ENCODE measurements at places on chromosomes 6 and 20.

- no peak for DNase-seq
These were observed at the start of gene SYNDIG1 for GRCh38 chr20:24469116-24469893. TSS of gene SYNDIG1 (plus strand) at chr20:24469629. CDS start at chr20:24543098, 73,469 bp downstream.

DNA sequence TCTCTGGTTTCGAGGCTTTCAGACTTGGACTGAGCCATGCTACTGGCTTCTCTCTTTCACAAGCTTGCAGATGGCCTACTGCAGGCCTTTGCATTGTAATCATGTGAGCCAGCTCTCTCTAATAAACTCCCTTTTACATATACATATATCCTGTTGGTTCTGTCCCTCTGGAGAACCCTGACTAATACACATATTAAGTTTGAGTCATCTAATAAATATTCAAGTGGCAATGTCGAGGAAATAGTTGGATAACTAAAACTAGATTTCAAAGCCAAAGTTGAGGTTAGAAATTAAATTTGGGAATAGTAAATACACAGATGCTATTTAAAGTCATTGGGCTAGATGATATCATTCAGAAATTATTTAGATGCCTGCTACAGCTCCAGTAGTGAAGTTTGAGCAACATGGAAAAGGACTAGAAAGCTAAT is 1343.4 kb downstream of the GRIK2 start:
- no peak for DNase-seq

GRCh38 chr6:133634474-133634873 is 254.4 kb upstream of the TCF21 start:
- no peak for DNase-seq

GRCh38 chr20:36547186-36548005 is 6.1 kb downstream of the MYL9 start:
- no peak for DNase-seq

GRCh38 chr6:84346372-84346771 is 118.9 kb upstream of the CEP162 start:
- no peak for DNase-seq

DNA sequence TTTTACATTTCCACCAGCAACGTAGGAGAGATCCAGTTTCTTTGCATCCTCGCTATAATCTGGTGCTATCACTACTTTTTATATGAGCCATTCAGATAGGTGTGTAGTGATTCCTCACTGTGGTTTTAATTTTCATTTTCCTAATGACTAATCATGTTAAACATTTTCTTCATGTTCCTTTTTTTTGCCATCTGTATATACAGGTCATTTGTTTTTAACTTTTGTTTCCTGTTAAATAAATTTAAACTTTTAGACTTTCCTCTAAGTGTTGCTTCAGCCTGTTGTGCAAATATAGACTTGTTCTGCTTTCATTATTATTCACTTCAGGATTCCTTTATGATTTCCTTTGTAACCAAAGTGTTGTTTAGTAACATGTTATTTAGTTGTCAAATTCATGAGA is 697.4 kb downstream of the PTPRT start:
- no peak for DNase-seq
